ENCODE measurements at places on chromosomes 2 and 18.

- DNase-seq: no peak
These were observed 27.2 kb downstream of the PXDN start for GRCh38 chr2:1717113-1717512.

DNA sequence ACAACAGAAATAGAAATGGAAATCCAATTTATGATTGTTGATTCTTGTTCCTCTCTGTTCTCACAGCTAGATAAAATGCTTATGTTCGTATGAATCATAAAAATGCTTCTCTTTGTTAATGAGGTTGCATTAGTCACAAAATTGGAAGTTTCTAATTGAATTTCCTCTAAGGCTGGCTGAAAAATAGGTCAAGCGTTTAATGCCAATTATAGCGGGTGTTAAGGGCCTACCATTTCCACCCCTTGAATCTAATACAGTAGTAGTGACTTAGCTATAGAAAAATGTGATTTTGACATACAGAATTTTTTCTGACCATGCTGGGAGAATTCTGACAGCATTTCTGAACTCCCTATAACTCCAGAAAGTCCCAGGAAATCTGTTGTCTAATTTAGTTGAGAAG, 107.1 kb downstream of the TTN start:
- no peak for DNase-seq

- no peak for DNase-seq
These were observed 166.2 kb downstream of the FTCDNL1 start for GRCh38 chr2:199684832-199685231.

DNA sequence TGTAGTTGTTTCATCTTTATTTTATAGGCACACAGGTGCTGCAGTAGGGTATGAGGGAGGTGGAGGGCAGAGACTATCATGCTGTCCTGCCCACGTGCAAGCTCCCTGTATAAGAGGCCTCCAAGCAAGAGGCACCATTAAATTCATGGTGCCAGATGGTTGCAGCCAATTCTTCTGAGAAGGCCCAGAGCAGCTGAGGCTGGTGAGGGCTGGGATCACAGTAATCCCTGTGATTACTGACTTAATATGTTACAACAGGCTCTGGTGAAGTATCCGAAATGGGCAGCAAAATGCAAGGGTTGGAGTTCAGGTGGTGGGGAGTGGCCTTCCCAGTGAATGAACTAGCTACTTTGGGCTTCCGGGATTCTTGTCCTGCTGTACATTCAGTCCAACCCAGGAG, 191.9 kb upstream of the SMAD2 start:
- no peak for DNase-seq

DNA sequence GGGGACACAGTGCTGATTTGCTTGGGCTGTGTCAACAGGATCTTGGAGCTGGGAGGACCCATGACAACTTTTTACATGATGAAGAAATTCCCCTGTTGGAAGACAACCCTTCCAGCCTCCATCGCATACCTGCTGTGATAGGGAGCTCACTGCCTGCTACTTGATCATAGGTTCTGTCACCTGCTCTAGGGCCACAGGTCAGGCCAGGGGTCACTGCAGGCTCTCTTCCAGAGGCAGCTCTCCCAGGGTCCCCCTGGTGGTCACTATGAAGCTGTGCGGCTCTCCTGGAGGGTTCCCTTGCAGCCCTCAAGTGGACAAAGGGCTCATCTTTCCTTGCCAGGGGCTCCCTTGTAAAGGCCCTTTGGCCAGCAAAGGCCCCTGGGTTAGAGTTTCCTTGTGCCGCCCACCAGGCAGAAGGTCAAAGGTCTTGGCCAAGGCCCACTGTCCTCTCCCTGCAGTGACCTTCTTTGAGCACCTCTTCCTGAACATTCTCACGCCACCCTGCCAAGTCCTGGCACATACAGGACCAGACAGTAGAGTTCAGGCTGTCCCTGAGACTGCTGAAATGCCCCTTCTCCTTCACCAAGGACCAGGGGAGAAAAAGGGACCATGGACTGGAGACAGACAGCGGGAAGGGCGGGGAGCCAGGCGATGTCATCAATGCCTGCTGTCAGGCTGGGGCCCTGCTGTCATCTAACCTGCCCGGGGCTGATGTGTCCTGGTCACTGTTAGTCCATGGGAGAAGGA, 345.1 kb downstream of the DYSF start:
- DNase-seq: no peak

- no peak for DNase-seq
These were observed 1.5 kb upstream of the INHBB start for GRCh38 chr2:120344214-120344975.

DNA sequence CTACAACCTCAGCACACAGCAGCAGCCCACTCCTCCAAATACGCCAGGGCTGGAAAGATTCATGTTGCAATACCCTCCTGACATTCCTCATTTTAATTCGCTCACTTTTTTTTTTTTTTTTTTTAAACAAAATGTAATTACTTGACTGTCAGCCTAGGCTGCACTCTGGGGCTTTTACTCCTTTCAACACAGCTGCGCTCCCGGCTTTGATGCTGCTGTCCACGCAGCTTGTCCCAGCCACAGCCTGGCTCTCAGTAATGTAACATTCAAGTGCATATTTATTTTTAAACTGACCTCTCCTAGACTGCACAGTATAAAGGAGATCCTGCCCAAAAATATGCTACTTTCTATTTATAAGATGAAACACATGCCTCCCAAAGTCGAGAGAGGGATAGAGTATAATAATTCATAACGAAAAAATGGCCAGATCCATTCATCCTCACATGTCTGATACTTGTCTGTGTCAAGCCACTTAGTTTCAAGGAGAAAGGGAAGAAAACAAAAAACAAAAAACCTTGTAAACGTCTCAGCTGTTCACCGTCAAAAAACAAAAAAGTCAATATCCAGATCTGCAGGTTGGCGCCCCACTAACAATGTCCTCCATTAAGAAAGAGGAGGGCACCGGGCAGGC, 949 bp downstream of the CDC42EP3 start:
- DNase-seq: no peak

DNA sequence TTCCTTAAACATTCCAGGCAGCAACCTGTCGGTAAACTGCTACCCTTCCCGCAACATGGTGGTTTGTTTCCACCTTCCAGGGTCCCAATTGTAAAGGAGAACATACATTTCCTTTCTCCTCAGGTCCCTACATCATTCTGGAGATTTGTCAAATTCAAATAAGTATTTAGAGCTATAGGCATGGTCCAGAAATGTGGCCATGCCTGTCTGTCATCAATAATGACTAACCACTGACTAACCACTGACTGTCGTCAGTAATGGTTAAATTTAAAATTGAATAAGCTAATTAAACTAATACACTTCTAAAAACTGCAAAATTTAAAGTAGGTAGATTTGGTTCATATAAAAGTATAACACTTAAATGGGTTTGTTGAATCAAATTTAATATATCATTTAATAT, 984.0 kb upstream of the SLC39A10 start:
- no peak for DNase-seq

- DNase-seq: no peak
These were observed 34.0 kb upstream of the GPR55 start for GRCh38 chr2:230958820-230959756.

GRCh38 chr2:105328281-105329196, 996 bp downstream of the TGFBRAP1 start:
- DNase-seq: no peak

DNA sequence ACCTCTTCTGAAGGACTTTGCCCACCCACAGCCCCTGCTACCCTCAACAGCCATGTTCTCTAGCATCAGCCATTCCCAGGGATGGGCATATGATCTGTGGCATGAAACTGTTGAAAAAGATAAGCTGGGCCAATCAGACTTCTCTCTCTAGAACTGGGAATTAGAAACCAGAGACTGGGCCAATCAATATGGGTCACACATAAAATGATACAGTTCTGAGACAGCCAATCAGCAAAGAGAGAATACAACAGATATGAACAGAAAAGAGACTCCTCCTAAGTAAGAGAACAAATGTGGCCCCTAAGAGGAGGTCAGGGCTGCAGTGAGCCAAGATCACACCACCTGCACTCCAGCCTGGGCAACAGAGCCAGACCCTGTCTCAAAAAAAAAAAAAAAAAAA, 2.1 kb downstream of the KIDINS220 start:
- no peak for DNase-seq

GRCh38 chr2:106117882-106118684, 76.0 kb downstream of the UXS1 start:
- DNase-seq: no peak

- no peak for DNase-seq
These were observed 180.6 kb upstream of the EPAS1 start for GRCh38 chr2:46116553-46116991.

- no peak for DNase-seq
These were observed 20.6 kb downstream of the FIGN start for GRCh38 chr2:163715199-163715598.

- peak; percentile 11 for DNase-seq
These were observed 77.5 kb upstream of the TTC21B start for GRCh38 chr2:166031054-166031453.

DNA sequence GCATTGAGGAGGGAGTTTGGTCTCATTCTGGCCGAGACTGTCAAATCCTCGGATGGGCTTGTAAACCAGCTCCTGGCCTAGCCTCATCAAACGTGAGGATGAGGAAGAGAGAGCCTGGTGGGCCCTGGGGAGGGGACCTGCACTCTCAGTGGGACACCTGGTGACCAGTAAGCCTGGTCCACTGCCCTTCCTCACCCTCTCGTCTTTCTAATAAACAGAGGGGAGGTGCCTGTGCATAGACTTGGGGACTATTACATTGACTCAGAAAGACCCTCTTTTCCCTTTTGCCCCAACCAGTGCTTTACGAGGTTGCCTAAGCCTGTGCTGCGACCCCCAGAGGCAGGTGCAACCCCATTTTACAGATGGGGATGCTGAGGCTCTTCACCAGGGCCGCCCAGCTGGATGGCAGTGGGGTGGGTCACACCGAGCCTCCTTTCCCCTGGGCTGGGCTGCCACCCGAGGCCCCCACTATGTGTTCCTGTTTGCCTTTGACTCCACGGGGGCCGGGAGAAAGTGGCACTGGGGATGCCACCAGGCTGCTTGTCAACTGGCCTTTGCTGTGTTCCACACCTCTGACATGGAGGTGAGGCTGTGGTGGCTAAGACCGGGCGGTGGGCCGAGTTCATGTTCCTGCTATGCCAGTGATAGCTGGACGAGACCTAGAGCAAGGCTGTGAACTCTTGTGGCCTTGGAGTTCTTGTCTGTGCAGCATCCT, 85.9 kb downstream of the GLI2 start:
- no peak for DNase-seq

- DNase-seq: no peak
These were observed 3.2 kb upstream of the CXCR1 start for GRCh38 chr2:218169757-218170546.

DNA sequence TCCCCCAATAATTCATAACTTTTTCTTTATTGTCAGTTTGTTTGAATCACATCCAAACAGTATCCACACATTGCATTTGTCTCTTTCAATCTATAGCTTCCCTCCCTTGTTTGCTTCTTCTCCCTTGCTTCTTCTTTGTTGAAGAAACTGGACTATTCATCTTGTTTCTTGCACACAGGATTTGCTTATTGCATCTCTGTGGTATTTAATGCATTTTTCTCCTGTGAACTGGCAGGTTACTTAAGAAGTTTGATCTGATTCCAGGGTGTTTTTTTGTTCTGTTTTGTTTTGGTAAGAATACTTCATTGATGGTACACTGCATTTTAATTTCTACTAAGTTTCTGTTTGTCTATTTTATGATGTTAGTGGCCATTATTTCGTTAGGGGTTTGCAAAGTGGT, 166.8 kb downstream of the CAMKMT start:
- peak; percentile 24 for DNase-seq

DNA sequence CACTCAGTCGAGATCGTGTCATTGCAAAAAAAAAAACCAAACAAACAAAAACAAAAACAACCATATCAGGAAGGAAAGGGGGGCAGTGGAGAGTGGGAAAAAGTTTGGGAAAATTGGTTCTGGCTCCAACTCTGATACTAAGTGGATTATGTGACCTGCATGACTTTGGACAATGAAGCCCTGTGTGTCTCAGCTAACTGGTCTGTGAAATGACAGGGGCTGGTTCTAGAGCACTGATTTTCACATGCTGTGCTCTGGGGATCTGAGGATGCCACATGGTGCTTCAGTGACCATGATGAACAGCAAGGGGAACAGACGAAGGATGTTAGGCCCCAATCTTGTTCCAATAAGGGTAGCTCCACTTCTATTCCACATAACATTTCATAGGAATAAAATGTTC, 157.4 kb upstream of the DNMT3A start:
- DNase-seq: no peak

DNA sequence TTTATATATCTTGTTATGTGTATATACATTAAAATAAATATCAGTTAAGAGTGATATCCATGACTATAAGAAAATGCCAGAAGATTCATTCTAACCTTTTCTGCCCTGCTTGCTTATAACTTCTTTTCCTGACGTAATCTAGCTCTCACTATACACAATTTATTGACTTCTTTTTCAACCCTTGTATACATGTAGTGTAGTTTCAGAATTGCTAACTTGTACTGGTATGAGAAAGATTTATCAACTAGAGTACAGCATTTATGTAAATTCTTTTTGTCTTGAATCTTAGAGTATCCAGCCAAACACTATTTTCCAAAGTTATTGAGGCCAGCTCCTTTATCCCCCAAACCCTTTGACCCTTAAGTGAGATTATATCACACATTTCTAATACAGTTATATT, 798.0 kb upstream of the RAB6C start:
- DNase-seq: no peak

DNA sequence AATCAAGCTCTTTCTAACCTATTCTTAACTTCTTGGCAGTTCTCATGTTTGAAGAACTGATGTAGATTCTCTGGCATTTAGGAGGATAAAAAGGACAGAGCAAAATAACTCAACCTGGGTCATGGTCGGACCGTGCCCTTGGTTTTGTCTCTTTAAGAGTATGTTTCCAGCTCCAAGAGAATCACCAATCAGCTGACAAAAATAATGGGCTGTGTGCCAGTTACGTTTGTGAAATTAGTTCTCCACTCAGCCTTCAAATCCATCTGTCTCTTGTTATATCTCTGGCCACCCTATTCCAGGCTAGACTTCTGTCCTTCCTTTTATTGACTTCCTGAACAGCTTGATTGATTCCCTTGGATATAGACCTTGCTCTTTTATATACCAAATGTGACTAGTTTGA, 225.7 kb downstream of the EPHA4 start:
- DNase-seq: no peak

DNA sequence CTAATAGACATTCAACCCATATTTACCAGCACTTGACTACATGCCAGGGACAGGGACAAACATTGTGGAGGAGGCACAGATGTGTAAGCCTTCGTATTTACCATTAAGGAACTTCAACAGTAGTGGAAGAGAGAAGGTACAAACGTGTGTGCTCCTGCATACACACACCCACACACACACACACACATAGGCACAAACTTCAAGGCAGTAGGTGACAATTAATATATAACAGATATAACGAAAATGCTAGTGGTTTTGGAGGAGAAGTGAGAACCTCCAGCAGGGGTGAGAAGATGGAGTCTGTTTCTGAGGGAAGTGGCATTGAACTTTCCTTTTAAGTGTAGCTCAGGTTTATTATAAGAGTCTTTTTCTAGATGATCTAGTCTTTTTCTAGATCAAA, 231.1 kb downstream of the SETBP1 start:
- no peak for DNase-seq

DNA sequence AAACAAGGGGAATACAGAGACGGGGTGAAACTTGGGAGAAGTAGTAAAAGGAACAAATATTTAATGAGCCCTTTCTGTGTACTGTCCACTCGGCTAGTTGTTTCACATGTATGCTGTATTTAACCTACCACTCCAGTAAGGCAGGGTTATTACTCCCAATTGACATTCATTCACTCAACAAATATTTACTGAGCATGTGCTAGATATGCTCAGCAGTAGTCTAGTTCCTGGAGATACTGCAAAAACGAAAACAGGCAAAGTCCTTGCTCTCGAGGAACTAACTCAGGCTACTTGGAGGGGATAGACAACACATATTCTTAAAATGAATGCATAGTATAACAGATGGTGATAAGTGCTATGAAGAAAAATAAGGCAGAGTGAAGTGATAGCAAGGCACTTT, 207.3 kb downstream of the SS18 start:
- no peak for DNase-seq

All from H4 (cell line).